ENCODE measurements at places on chromosomes 12 and 14. TPM values are rescaled to one million over a fixed set of nuclear protein-coding genes. Genes with fewer than 3 reads are reported as not detected.

Gene RNASE7
- total RNA-seq, result not detected

Gene SLC5A8
- total RNA-seq, result not detected

Gene KLRC2
- 1.9 TPM for total RNA-seq

Gene MMP17
- total RNA-seq, result not detected

DNA sequence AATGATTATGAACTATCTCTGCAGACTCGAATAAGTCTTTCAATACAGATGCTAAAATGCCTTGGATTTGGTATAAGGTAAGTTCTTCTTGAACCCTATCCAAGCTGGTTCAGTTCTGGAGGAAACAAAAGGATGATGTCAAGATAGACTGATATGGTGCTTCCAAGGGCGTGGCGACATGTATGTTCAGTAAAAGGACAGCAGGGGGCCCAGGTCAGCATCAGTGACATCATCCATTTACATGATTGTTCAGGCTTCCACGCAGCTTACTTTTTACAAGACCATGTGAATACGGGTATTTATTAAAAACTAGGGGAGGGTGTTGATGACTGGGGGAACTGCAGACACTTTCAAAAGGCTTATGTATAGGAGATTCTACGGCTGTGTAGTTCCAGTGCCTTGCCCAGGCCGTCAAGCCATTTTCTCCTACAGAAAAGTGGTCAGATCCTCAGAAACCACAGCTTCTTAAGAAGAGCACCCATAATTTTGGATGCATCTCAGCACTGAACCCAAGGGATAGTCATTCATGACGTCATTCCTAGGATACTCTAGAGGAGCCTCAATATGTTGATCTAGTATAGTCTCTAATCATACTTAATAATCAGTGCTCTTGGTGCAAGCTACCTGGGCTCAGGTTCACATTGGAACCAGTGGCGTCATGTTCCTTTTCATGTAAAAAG lies 527.7 kb downstream of the FUT8 start:
- peak; percentile 39 for DNase-seq
- peaks cover 16% of the 10 kb centered on the region for H3K36me3 ChIP-seq
- no peak overlapping the region for H3K4me3 ChIP-seq
- H3K27ac ChIP-seq, result no peak overlapping the region

DNA sequence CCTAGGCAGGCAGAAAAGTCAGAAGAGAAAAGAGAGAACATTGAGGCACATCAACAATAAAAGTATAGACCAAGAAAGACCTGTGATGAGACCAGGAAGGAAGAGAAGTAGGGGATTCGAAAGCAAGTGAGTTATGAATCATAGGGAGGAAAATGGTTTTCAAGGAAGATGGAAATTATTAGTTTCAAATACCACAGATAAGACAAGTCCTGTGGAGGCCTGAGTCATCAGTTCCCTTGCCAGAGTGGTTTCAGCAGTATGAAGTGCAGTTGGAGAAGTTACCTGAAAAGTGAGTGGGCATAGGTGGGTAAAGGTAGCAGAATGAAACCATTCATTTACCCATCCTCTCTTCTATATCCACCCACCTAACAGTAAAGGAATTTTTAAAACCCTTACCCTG lies 25.2 kb upstream of the TSPAN8 start:
- no peaks in the 10 kb centered on the region for H3K4me1 ChIP-seq
- no peaks in the 10 kb centered on the region for H3K36me3 ChIP-seq
- no peak for DNase-seq
- H3K4me3 ChIP-seq, result no peak overlapping the region
- H3K27me3 ChIP-seq, result no peaks in the 10 kb centered on the region
- H3K27ac ChIP-seq, result no peak overlapping the region

DNA sequence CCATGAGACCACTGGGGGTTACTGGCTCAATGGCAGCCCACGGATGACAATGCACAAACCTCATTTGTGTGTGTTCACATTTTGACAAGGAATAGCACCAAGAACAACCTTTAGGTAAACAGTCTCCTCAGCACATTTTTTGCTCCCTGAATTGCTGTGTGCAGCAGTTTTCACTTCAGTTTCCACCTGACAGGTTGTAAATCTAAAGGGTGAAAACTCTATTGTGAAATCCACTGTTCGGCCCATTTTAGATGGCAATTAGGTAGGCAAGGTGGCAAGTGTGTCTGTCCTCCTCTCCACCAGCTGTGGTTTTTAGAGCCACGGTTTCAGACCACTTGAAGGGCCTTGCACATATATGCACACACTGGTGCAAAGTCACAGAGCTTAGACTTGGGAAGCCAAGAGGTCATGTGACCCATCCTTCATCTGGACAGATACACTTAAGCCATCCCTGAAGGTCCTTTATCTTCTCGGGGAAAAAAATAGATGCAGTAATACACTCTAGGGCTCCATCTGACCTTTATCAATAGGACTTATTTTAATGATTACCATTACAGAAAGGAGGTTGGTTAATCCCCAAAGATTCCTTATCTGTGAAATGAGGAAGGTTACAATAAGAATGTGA lies 23.2 kb downstream of the HAL start:
- no peaks in the 10 kb centered on the region for H3K27me3 ChIP-seq
- H3K27ac ChIP-seq, result no peak overlapping the region
- H3K4me3 ChIP-seq, result no peak overlapping the region
- H3K4me1 ChIP-seq, result no peaks in the 10 kb centered on the region
- H3K36me3 ChIP-seq, result no peaks in the 10 kb centered on the region

- H3K4me1 ChIP-seq, result peaks cover 55% of the 10 kb centered on the region
- H3K27ac ChIP-seq, result no peak overlapping the region
- peak overlapping the region; percentile 44 for H3K4me3 ChIP-seq
- DNase-seq, result no peak
- no peaks in the 10 kb centered on the region for H3K36me3 ChIP-seq
- no peaks in the 10 kb centered on the region for H3K27me3 ChIP-seq
Measured at GRCh38 chr14:70664698-70665447, 23.2 kb downstream of the TTC9 start.

DNA sequence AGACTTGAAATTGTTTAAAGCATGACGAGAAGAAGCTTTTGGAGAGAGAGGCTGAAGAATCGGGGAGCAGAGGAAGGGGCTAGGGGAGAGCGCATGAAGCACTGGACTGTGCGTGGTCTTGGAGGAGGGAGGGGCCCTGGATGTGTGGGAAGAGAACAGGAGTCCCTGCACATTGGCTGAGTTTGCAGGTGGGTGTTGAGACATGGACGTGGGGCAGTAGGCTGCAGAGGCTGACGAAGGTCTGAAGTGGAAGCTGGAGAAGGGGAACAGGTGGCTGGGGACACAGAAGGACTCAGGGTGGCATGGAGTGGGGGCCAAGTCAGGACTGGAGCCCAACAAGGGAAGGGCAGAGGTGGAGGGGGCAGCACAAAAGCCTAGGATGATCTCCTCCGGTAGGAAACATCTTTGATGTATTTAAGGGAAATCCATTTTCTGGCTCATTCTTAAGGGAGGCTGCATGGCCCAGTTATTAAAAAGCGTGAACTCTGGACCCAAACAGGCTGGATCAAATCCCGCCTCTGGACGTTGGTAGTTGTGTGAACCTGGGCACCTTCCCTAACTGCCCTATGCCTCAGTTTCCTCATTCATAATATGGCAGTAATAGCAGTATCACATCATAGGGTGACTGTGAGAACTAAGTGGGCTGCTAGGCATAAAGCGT lies 29.0 kb downstream of the ADGRD1 start:
- H3K27me3 ChIP-seq, result peaks cover 34% of the 10 kb centered on the region
- DNase-seq, result no peak
- H3K27ac ChIP-seq, result no peak overlapping the region

- H3K36me3 ChIP-seq, result no peaks in the 10 kb centered on the region
- DNase-seq, result no peak
- H3K4me3 ChIP-seq, result no peak overlapping the region
- peaks cover 8% of the 10 kb centered on the region for H3K4me1 ChIP-seq
- H3K27me3 ChIP-seq, result no peaks in the 10 kb centered on the region
Measured at GRCh38 chr12:117026343-117026742, 72.9 kb downstream of the TESC start.

DNA sequence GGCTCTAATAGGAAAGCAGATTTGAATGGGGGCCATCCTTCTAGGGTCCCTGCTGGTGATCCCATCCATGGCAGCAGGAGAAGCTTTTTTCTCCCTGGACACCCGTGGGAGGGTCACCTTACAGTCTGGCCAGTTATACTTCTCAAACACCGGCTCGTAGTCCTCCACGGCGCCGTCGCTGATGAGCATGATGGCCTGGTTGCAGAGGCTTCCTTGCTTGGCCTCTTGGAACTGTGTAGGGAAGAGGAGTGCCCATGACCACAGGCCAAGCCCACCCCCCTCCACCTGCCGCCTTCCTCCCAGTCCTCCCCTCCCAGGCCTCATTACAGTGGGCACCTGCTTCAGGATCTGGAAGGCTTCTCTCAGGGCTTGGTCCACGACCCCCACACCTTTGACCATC lies 33.8 kb downstream of the CACNA2D4 start:
- H3K4me3 ChIP-seq, result no peak overlapping the region
- no peak for DNase-seq
- no peak overlapping the region for H3K27ac ChIP-seq
- no peaks in the 10 kb centered on the region for H3K36me3 ChIP-seq
- H3K4me1 ChIP-seq, result no peaks in the 10 kb centered on the region

DNA sequence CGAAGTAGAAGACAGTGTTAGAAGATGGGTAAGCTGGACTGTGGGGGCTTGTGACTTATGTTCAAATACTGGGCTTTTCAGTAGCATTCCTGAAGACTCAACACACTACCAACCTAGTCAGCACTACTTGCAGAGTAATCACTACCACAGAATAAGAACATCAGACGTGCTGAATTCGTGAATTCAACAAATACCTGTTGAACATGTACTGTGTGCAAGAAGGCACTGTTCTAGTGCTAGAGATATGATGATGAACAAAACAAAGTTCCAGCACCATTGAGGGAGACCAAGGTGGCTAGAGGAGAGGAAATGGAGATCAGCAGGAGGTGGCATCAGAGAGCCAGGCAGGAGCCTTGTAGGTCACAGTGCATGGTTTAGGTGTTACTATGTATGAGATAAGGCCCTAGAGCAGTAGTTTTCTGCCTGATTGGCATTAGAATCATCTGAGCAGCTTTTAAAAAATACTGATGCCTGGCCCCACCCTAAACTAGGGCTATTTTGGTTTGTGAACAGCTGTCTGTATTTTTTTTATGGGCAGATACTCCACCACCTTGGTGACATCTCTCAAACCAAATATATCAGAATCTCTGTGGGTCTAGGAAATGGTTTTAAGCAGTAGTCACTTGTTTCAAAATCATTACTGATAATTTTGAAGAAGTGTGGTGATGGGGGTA lies 26.8 kb downstream of the FERMT2 start:
- no peaks in the 10 kb centered on the region for H3K36me3 ChIP-seq
- H3K27ac ChIP-seq, result no peak overlapping the region
- H3K4me1 ChIP-seq, result no peaks in the 10 kb centered on the region
- no peak overlapping the region for H3K4me3 ChIP-seq
- DNase-seq, result peak; percentile 3

GRCh38 chr14:34056046-34056445 lies 105.2 kb upstream of the EGLN3 start:
- no peak for DNase-seq
- peaks cover 7% of the 10 kb centered on the region for H3K27me3 ChIP-seq
- no peak overlapping the region for H3K4me3 ChIP-seq
- peaks cover 22% of the 10 kb centered on the region for H3K4me1 ChIP-seq
- H3K36me3 ChIP-seq, result no peaks in the 10 kb centered on the region

DNA sequence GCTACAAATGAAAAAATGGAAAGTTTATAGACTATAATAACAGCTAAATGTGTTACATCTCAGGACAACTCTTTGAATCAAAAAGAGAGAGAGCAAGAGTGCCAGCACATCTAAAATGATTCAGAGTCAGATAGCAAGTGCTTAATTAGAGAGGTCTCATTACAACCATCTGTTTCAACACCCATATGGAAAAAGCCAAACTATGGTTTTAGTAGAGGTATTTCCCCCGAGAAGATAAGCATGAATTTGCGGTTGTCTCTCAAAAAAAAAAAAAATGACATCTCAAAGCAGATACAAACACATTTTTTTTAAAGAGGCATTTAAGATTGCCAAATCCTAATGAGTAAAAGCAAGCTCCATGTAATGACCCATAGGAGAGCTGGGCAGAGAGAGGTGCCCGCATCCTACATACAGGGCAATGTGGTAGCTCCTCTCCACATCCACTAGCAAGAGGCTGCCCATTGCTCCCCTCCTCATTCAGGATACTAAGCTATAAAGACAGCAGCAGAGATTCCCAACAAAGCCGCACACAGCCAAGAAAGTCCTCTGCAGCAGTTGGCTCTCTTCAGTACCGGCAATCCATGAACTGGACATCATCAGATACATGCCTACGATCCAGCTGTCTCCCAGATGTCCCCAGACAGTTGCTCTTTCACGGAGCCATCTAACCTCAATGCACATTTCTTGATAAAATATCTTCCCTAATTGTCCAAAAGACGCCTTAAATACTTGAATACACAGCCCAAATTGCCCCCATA lies 100.4 kb downstream of the EFCAB11 start:
- H3K27me3 ChIP-seq, result peaks cover 8% of the 10 kb centered on the region
- no peak overlapping the region for H3K27ac ChIP-seq
- H3K4me3 ChIP-seq, result no peak overlapping the region
- H3K36me3 ChIP-seq, result no peaks in the 10 kb centered on the region

GRCh38 chr14:32950584-32950983 lies 11.9 kb downstream of the NPAS3 start:
- H3K27me3 ChIP-seq, result peaks cover 10% of the 10 kb centered on the region
- DNase-seq, result no peak
- no peak overlapping the region for H3K27ac ChIP-seq
- no peak overlapping the region for H3K4me3 ChIP-seq

All from activated T-cell treated with anti-CD3 and anti-CD28 coated beads, Interleukin-2, amount 50 U/mL, for 72 hours (primary cell).